ENCODE measurements at places on chromosomes 4 and X. TPM values are rescaled to one million over a fixed set of nuclear protein-coding genes. Genes with fewer than 3 reads are reported as not detected.

- H3K27me3 ChIP-seq, result no peaks in the 10 kb centered on the region
- no peak overlapping the region for H3K4me3 ChIP-seq
- H3K4me1 ChIP-seq, result peaks cover 18% of the 10 kb centered on the region
- no peaks in the 10 kb centered on the region for H3K36me3 ChIP-seq
- DNase-seq, result peak; percentile 79
- peak overlapping the region; percentile 82 for H3K27ac ChIP-seq
Measured at GRCh38 chr4:7094916-7095315, 27.1 kb upstream of the GRPEL1 start.

GRCh38 chrX:40076750-40077575 lies 20.8 kb downstream of the BCOR start:
- H3K27ac ChIP-seq, result no peak overlapping the region
- H3K27me3 ChIP-seq, result no peaks in the 10 kb centered on the region
- H3K4me3 ChIP-seq, result no peak overlapping the region
- H3K4me1 ChIP-seq, result no peaks in the 10 kb centered on the region

- no peaks in the 10 kb centered on the region for H3K36me3 ChIP-seq
- no peak overlapping the region for H3K4me3 ChIP-seq
- DNase-seq, result no peak
- H3K4me1 ChIP-seq, result no peaks in the 10 kb centered on the region
- H3K27ac ChIP-seq, result no peak overlapping the region
- no peaks in the 10 kb centered on the region for H3K27me3 ChIP-seq
Measured at GRCh38 chr4:60619531-60620305, 580.4 kb upstream of the ADGRL3 start.

- no peak overlapping the region for H3K4me3 ChIP-seq
- H3K27me3 ChIP-seq, result peaks cover 16% of the 10 kb centered on the region
Measured at GRCh38 chrX:133706890-133707289, 278.5 kb downstream of the GPC3 start.

Gene SLC39A8
- total RNA-seq, result 6.6 TPM

Gene RHOXF1
- total RNA-seq, result not detected
